ENCODE measurements at places on chromosomes 13 and 19.

DNA sequence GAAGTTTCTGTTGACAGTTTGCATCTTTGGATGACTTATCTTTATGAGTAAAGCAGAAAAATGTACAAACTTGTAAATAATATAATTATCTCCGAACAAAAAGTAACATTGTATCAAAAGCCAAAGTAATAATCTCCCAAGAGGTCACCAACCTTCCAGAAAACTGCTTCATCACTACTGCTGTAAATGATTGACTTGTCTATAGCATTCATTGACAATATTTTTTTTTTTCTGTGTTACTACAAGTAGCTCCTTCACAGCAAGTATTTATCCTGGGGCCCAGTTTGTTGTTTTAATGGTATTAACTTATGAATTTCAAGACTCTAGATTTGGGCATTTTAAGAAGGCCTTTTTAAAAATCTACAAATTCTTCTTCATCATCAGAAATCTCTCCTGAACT, 242.4 kb downstream of the KLF12 start:
- no peak for DNase-seq

DNA sequence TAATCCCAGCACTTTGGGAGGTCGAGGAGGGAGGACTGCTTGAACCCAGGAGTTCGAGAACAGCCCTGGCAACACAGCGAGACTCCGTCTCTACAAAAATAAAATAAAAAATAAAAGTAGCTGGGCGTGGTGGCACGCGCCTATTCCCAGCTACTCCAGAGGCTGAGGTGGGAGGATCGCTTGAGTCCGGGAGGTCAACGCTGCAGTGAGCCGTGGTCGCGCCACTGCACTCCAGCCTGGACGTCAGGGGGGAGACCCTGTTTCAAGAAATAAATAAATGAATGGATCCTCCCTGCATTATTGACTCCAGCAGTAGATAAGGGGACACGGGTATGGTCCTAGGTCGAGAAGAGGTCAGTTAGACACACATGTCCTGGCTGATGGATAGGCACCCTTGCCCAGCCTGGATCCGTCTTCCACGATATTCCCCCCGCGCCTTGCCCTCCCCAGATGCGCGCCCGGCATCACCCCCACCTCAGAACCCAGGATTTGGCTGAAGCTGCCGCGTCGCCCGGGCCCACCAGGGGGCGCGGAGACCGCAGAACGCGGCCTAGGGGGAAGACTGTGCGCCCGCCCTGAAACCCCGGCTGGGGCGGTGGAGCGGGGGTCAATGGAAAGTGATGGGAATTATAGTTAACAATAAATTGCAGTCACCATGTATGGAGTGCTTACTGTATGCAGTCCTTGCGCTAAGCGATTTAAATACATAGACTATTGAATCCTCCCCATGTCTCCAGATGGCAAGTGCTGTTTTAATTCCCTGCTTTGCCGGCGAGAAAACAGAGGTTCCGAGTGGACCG, 2.1 kb upstream of the HOOK2 start:
- DNase-seq = peak; percentile 80

GRCh38 chr19:49071860-49072547, 495 bp downstream of the KCNA7 start:
- no peak for DNase-seq

DNA sequence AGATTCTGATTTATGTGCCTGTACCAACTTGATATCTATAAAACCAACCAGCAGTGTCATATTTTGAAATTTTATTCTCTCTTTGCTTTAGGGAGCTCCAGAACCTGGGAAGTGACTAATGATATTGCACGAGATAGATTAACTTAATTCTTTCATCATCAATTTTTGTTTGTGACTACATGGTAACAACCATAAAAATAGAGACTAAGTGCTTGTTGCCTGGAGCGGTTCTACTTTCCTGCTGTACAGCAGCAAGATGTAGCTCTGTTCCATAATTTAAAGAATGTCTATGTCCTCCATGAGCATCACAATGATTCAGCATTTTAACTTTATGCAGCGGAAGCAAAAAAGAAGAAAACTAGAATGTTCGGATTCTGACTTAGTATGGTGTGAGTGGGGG, 275.6 kb downstream of the KLF5 start:
- DNase-seq = peak; percentile 45

GRCh38 chr13:35857769-35858168, 273.4 kb downstream of the DCLK1 start:
- peak; percentile 57 for DNase-seq

- DNase-seq = no peak
Measured at GRCh38 chr13:46982856-46983582, 86.2 kb upstream of the HTR2A start.

DNA sequence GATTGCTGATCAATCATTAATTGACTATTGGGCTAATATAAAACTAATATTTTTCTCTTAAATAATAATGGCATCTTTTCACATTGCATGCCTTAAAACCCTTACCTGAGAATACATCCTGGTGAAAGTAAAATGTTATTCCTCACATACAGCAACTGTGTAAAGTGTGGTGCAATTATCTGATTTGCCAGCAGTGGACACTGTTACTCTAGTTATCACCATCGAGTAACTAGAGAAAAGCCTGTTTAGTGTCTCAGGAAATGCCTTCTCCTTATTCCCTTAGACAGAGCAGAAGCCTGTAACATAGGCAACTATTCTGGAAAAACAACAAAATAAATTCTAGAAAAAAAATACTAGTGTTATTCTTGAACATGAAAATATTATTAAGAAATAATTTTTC, 459.8 kb downstream of the FGF14 start:
- peak; percentile 54 for DNase-seq

DNA sequence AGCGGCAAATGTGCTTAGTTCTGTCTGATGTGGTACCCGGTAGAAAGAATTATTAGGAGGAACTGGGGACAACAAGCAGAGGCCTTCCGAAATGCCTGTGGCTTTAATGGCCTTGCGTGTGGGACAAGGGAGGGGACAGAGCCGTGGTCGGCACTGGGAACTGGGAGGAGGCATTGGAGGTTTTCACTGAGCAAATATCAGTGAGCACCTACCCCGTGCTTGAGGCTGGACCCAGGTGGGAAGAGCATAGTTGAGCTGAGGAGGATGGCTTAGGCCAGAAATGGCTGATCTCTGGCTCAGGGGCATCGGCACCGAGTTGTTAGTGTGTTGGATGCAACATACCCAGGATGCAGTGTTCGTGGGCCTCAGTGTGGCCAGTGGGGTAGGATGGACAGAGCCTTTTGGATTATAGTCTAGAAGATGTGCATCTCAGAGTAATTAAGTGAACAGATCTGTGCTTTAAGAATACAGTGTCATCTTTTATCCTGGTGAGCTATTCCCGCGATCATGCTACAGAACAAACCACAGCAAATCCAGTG, 201.3 kb downstream of the TEX29 start:
- DNase-seq = no peak

- DNase-seq = no peak
Measured at GRCh38 chr13:83503424-83503823, 378.9 kb downstream of the SLITRK1 start.

DNA sequence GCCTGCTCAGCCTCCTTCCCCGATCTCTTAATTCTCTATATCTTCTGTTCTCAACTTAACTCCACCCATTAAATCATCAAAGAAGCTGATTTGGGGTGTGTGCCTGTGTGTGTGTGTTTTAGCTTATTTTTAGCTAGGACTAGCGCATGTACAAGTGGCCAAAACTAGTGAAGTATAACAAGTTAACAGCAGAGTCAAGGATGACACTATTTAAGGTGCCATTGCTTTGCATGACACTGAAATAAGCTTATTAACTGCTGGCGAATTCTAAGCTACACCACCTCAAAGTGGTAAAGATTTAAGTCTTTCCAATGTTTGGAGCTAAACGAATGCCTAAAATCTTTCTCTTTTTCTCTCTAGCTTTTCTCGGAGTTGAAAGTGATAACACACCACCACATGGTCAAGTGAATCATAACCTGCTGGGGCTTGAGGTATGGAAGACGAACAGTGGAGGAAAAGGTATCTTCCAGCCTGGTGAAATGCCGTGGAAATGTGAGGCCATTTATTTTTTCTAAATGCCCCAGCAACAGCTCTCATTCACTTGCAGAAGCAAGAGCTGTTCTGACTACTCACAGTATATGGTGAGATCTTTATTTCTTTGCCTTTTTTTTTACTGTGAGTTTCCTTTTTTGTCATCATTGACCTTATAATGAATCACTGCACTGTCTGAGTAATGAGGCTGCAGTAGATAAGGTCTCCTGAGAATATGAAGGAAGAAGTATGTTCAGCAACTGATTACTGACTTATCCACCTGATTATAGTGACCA, 570.3 kb downstream of the PCDH9 start:
- DNase-seq = peak; percentile 23

GRCh38 chr13:48490241-48490640, 42.6 kb downstream of the RCBTB2 start:
- DNase-seq = no peak

GRCh38 chr19:43731846-43732245, 16.0 kb downstream of the IRGC start:
- peak; percentile 13 for DNase-seq

DNA sequence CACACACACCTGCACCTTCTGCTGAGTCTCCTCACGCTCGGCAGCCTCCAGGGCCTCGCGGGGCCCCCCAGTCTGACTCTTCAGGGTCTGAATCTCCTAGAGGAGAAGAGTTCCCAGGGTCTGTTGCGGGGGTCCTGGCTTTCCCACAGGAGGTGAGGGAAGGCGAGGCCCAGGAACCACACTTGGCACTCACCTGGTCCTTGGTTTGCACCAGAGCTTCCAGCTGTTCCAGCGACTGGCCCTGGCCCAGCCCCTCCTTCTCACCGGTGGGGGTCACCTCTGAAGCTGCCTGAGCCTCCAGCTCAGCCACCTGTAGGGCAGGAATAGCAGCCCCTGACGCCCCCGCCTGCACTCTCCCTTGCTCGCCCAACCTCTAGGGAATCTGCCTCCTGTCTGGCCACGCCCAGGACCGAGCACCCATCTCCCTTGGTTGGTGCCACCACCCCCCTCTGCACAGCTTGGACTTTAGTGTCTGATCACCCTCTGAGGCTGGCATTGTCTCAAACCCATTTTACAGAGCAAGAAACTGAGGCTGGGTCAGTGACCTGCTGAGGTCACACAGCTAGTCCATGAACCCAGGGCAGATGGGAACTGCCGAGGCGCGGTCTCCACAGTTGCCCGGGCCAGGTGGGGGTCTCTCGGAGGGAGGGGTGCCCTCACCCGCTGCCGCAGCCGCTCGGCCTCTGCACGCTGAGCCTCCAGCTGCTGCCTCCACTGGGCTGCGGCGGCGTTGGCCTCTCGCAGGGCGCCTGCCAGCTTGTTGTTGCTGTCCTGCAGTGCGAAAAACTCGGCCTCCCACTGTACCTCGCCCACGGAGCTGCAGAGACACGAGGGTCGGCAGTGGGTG, 9.5 kb downstream of the HOMER3 start:
- DNase-seq = no peak

- DNase-seq = no peak
Measured at GRCh38 chr19:54257116-54257480, at the start of gene LILRB5. Gene LILRB5, minus strand, starts transcription at chr19:54257273. Its CDS starts 80 bp downstream, at chr19:54257193.

DNA sequence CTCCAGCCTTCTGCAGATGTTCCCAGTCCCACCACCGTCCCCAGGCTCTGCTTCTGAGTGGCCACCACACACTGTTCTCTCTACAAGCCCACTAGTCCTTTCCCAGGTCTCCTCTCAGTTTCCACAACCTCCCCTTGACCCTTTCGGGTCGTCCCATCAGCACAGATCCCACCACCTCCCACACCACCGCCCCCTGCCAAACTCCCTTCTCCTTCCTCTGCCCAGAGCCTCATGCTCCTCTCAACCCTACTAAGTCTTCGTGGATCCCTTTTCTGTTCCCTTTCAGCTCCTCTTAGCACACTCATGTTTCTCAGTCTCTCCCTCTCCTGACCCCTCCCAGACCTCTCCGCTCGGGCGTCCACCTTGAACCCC, 1.9 kb downstream of the NAPA start:
- no peak for DNase-seq

GRCh38 chr19:32599736-32600157, 18.8 kb downstream of the PDCD5 start:
- DNase-seq = peak; percentile 74

GRCh38 chr13:66665991-66666390, 564.1 kb downstream of the PCDH9 start:
- peak; percentile 20 for DNase-seq

GRCh38 chr19:35451338-35452096, 3.5 kb downstream of the FFAR2 start:
- DNase-seq = no peak

DNA sequence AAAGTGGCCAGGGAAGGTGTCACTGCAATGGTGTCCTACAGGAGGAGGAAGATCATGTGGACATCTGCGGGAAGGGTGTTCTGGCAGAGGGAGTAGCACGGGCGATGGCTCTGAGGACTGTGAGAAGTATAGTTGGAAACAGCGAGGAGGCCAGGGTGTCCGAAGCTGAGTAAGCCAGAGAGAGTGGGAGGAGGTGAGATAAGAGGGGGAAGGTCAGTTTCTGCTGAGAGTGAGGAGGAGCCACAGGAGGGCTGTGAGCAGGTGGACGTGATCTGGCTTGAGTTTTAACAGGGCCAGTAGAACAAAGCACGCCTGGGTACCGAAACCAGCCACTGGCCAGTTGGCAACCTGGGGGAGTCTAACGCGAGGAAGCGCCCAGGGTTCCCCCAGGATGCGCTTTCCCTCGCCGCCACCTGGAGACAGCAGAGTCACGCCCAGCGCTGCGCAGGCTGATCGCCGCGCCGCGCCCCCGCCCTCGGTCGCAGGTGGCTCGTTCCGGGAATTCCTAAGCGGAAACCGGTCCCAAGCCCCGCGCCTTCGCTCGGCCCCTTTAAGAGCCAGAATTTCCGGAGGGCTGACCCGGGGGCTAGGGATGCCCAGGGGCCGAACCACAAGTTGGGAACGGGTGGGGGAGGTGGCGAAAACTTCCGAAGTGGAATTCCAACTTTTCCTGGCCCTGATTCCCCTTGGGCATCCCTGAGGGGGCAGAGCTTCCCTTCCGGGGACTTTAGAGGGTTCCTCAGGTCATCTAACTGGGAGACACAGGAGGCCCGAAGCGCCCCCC, 1.1 kb upstream of the LSR start:
- no peak for DNase-seq

GRCh38 chr13:95387733-95388207, 86.5 kb upstream of the ABCC4 start:
- DNase-seq = no peak

GRCh38 chr13:37090912-37091311, 14.6 kb downstream of the CSNK1A1L start:
- no peak for DNase-seq
